Mesothelial cell of epicardium (in vitro differentiated cells): ENCODE measurements at places on chromosomes 13 and 19.

DNA sequence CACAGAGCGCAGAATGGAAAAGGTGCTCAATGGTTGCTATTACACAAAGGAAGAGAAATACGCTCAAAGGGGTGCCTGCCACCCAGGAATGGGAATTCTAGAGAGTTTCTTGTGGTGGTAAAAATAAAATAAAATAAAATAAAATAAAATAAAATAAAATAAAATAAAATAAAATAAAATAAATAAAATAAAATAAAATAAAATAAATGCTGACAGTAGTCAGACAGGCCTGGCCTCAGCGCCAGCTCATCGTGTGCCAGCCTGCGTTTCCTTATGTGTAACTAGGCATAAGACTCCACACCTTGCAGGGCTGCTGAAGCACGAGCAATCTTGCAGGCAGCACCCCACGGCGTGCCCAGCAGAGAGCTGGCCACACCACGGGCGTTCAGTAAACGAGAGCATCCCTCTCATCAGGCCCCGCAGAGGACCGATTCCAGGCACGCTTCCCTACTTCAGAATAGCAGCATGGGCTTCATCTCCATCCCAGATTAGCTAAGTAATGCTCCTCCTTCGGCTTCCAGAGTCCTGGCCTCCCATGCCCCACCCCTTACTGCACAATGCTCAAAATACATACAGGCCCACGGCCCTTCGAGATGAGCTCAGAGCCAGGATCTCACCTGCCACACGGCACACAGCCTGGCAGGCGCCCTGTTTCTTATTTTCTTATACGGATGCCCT lies 5.6 kb downstream of the NAPA start:
- DNase-seq: no peak
- no peak overlapping the region for H3K27ac ChIP-seq
- no peaks in the 10 kb centered on the region for H3K36me3 ChIP-seq

DNA sequence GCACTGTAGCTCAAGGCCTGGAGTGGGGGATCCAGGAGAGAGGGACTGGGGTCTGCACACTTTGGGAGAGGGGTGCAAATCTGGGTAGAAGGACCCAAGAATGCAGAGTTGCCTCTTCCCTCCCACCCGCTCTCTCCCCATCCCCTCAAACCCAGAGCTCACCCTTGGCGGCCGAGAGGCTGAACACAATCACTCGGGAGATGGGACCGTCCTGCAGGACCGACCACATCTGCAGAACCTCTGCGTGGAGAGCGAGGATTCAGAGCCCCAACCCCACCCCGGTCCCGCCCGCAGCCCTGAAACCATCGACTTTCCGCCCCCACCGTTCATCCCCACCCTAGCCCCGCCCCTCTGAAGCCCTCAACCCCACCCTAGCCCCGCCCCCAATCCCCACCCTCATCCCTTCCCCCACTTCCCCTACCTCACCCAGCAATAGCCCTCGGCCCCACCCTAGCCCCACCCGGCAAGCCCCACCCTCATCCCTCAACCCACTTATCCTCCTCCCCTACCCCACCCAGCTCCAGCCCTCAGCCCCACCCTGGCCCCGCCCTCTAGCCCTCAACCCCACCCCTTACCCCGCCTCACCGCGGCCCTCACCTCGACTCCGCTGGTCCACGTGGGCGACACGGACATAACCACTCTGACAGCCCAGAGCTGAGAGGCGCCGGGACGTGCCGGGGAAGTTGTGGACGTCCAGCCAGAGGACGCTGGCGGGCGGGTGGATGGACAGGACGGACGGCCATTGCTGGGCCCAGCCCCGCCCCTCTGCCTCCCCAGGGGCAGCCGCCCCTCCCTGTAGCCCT lies 4.1 kb downstream of the KPTN start:
- peaks cover 3% of the 10 kb centered on the region for H3K36me3 ChIP-seq
- no peak overlapping the region for H3K4me3 ChIP-seq
- H3K27me3 ChIP-seq: peaks cover 27% of the 10 kb centered on the region
- H3K27ac ChIP-seq: no peak overlapping the region

DNA sequence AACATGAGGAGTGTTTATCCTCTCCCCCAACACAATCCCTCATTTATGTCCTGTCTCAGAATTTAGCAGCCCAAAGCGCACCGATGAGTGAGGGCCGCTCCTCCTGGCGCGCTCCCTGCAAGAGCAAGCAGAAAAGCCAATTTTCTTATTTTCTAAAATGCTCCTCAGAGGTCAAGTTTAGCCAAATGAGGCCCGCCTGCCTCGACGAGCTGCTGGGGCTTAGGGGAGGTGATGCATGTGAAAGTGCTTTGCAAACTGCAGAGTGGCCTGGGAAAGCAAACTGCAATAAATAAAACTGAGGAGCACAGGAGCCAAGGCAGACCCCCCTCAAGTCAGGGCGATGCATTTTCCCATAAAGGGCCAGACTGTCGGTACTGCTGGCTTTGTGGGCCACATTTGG lies 29.0 kb downstream of the CAPS start:
- peaks cover 12% of the 10 kb centered on the region for H3K36me3 ChIP-seq
- H3K4me1 ChIP-seq: peaks cover 20% of the 10 kb centered on the region
- peak overlapping the region; percentile 30 for H3K27ac ChIP-seq
- H3K27me3 ChIP-seq: no peaks in the 10 kb centered on the region

GRCh38 chr19:3398900-3399278 lies 32.5 kb downstream of the NFIC start:
- no peak overlapping the region for H3K27ac ChIP-seq
- peaks cover 12% of the 10 kb centered on the region for H3K27me3 ChIP-seq
- H3K4me1 ChIP-seq: no peaks in the 10 kb centered on the region

GRCh38 chr13:113448885-113449692 lies 4.2 kb downstream of the ADPRHL1 start:
- H3K4me1 ChIP-seq: no peaks in the 10 kb centered on the region
- no peak for DNase-seq
- H3K27me3 ChIP-seq: no peaks in the 10 kb centered on the region
- H3K27ac ChIP-seq: no peak overlapping the region
- H3K4me3 ChIP-seq: no peak overlapping the region

DNA sequence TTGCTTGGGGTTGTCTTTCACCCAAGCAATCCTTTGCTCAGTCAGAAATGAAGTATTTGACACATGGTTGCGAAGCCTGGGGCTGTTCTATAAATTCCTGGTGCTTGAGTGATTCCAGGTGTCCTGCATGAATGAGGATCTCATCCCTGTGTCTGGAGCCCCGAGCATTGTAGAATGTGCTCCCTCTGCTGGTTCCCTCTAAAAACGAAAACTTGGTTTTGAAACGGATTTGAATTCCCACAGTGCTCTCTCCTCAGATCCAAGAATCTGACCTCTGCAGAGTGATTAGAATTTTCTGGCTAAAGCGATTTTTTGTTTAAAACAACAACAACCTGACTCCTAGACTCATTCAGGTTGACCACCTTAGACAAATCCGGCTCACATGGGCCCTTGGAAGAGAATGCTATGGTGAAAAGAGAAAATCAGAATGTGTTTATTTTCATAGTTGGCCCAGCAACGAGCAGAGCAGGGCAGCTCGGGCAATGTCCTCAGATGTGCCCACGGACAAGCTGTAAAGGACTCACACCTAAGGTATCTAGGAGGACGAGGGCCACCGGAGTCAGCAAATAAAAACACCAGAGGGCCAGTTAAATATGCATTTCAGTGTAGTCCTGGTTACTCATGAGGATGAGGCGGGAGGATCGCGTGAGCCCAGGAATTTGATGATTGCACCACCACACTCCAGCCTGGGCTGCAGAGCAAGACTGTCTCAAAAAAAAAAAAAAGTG lies 8.7 kb upstream of the ATP12A start:
- no peak for DNase-seq
- peak overlapping the region; percentile 35 for H3K4me3 ChIP-seq
- peaks cover 27% of the 10 kb centered on the region for H3K4me1 ChIP-seq
- peaks cover 3% of the 10 kb centered on the region for H3K27me3 ChIP-seq

DNA sequence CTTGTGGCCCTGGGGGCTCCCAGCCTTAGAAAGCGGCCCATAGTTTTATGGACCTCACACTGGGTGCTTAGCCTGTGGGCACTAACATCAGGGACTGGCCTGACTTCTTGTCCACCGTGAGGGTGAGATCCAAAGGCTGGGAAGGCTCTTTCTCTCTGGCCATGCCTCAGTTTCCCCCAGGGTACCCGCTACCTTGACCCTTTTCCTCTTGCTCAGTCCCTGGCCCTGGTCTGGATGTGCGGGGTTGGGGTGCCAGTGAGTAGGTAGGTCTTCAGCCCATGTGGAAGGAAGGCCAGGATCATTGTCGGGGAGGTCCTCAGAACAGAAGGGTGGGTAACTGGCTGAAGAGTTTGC lies 1.6 kb upstream of the TMEM161A start:
- H3K36me3 ChIP-seq: no peaks in the 10 kb centered on the region
- H3K27me3 ChIP-seq: peaks cover 5% of the 10 kb centered on the region
- H3K4me1 ChIP-seq: peaks cover 17% of the 10 kb centered on the region
- H3K4me3 ChIP-seq: no peak overlapping the region

DNA sequence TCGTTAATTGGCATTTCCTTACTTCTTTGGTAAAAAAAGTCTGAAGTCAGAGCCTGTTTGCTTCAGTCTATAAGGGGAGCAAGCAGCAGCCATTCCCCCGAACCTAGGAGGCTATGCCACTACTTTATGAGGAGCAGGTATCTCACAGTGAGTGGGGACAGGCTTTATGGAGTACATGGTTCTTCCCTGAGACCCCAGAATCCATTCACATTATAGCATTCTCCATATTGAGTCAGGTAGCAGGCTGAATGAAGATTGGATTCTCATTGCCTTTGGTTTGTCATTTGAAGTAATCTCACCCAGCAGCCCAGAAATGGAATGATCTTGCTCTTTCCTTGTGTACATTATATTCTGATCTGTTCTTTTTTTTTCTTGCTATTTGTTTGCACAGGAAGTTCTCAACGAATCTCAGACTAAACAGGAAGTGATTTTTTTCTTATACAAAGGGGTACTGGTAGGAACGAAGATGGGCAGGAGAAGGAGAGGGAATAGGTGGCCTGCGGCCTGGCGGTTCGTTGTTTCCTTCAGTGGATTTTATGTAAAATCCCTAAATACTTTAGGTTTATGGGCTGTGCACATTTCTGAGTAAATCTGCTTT lies 74.4 kb downstream of the ARHGAP35 start:
- no peak overlapping the region for H3K4me3 ChIP-seq
- peak overlapping the region; percentile 77 for H3K27ac ChIP-seq
- H3K27me3 ChIP-seq: no peaks in the 10 kb centered on the region
- H3K4me1 ChIP-seq: peaks cover 12% of the 10 kb centered on the region

- DNase-seq: peak; percentile 55
- peaks cover 15% of the 10 kb centered on the region for H3K4me1 ChIP-seq
- H3K27ac ChIP-seq: no peak within 1 kb of the TSS
- peaks cover 2% of the 10 kb centered on the region for H3K36me3 ChIP-seq
- peak within 1 kb of the TSS; percentile 61 for H3K4me3 ChIP-seq
These were observed at the start of gene SOX1 for GRCh38 chr13:112067116-112067741. Gene SOX1, plus strand, starts transcription at chr13:112067149. Its CDS starts 510 bp downstream, at chr13:112067659.

DNA sequence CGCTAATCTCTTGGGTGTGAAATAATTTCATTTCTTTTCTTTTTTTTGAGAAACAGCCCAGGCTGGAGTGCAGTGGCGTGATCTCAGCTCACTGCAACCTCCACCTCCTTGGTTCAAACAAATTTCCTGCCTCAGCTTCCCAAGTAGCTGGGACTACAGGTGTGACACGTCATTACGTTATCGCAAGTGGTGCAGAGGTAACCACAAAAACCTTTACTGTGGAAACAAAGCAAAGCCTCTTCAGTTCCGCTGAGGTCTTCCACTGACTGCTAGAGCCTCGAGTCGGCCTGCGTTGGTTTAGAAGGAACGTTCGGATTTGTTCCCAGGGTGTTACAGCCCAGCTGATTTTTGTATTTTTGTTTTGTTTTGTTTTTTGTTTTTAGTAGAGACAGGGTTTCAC lies 2.0 kb upstream of the ZNF784 start:
- peaks cover 14% of the 10 kb centered on the region for H3K4me1 ChIP-seq
- H3K27me3 ChIP-seq: no peaks in the 10 kb centered on the region
- no peak for DNase-seq
- no peak overlapping the region for H3K4me3 ChIP-seq
- H3K27ac ChIP-seq: no peak overlapping the region

DNA sequence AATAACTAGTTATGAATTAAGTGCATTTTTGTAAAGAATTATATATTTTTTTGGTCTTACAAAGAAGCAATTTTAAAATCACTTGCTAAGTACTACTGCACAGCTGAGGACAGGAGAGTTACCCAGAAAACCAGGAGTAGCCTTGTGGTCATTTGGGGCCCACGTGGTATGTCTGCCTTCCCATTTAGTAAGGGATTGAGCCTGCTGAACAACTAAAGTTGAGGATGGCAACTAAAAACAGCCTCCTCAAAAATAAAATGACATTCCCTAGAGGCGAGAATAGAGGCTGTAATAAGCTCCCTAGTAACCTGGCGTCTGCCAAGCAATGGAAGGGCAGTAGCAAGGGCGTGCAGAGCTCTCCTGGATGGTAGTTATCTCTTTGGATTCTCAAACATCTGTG lies 36.3 kb downstream of the DOCK9 start:
- DNase-seq: no peak
- no peaks in the 10 kb centered on the region for H3K36me3 ChIP-seq
- H3K4me3 ChIP-seq: no peak overlapping the region
- no peak overlapping the region for H3K27ac ChIP-seq

- DNase-seq: no peak
- no peak overlapping the region for H3K4me3 ChIP-seq
- H3K27ac ChIP-seq: no peak overlapping the region
- no peaks in the 10 kb centered on the region for H3K36me3 ChIP-seq
- peaks cover 8% of the 10 kb centered on the region for H3K27me3 ChIP-seq
- no peaks in the 10 kb centered on the region for H3K4me1 ChIP-seq
These were observed 14.8 kb upstream of the CALM3 start for GRCh38 chr19:46586294-46586693.

DNA sequence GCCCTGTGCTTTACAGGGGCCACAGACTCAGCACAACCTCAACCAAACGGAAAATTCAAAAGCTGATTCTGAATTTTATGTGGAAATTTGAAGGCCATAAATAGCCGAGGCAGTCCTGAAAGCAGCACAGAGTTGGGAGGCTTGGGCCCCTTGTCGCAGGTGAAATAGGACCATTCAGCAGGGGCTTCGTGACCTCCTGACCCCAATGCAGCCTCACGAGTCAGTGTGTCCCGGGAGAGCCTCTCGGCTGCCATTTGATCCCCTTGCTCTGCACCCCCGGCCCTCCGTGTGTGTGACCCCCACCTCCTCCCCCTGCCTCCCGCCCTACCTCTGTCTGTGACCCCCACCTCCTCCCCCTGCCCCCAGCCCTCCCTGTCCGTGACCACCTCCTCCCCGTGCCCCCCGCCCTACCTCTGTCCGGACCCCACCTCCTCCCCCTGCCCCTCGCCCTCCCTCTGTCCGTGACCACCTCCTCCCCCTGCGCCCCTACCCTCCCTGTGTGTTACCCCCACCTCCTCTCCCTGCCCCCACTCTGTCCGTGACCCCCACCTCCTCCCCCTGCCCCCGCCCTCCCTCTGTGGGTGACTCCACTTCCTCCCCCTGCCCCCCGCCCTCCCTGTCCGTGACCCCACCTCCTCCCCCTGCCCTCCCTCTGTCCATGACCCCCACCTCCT lies 41.7 kb upstream of the TFDP1 start:
- H3K4me1 ChIP-seq: peaks cover 31% of the 10 kb centered on the region
- no peak for DNase-seq
- H3K36me3 ChIP-seq: peaks cover 35% of the 10 kb centered on the region
- no peaks in the 10 kb centered on the region for H3K27me3 ChIP-seq
- H3K27ac ChIP-seq: no peak overlapping the region
- H3K4me3 ChIP-seq: no peak overlapping the region
